ENCODE measurements at places on chromosomes 5 and 9.
A peak's percentile ranks its signal among the peaks of the same experiment; 100 is the strongest.

DNA sequence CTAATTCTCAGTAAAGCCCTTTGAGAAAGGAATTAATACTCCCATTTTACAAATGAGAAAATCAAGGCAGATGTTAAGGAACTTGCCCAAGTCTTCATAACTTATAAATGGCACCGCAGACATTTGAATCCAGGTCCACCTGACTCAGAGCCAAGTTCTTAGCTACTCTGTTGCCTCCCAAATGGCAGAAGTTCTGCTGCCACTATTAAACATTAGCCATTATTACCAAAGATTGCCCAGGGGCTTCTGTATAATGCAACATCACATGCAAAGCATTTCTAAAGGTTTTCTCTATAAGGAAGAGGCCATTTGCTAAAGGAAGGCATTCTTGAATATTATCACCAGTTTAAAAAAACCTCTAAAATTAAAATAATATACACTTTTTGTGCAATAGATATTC is 28.3 kb downstream of the TPD52L3 start:
- no peak for ATAC-seq

DNA sequence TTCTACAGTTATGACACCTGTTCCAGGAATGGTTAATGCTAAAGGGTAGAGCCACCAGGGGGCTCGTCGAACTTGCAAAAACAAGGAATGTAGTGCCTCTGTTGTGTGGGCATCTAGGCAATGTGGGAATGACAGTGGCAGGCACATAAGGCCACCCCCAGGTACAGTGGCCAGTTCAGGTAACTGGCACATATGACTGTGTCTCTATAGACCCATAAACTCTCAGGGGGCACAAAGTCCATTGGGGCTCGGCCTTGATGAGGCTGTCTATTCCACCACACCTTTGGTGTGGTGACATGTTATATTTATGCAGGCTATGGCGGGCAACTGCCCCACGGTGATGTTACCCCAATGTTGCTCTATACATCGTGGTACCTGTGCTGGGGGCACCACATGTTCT is 59.6 kb upstream of the FAM120A start:
- ATAC-seq: no peak

DNA sequence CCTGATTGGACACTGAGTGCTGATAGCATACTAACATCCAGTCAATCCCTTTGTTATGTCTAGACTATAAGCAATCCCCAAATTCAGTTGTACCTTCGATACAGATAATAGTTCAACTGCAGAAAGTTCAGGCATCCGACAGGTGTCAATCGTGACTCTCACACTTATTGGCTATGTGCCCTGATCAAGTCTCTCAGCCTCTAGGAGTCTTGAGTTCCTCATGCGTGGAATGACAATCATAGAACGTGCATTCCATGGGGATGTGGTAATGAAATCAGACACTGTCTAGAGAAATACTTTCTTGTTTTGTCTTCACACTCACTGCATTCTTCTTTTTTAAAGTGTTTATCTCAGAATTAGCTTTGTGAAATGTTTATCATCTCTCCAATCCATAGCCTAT is 4.8 kb downstream of the ANKRD34B start:
- no peak for ATAC-seq

DNA sequence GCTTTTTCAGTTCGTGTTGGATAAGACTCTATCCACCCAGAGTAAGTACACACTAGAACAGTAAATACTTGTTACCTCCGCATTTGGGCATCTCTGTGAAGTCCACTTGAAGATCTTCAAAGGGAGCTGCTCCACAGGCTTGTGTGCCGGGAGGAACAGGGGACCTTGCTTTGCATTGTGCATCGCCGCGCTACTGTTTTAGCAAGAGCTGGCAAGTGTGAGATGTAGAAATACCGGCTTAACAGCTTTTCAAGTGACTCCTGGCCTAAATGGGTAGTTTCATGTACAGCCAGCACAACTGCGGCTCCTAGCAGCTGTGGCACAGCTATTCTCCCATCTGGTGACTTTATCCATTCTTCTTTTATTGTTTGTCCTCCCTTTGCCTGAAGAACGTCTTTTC is 8.4 kb upstream of the ZNF354C start:
- ATAC-seq: peak; percentile 28

DNA sequence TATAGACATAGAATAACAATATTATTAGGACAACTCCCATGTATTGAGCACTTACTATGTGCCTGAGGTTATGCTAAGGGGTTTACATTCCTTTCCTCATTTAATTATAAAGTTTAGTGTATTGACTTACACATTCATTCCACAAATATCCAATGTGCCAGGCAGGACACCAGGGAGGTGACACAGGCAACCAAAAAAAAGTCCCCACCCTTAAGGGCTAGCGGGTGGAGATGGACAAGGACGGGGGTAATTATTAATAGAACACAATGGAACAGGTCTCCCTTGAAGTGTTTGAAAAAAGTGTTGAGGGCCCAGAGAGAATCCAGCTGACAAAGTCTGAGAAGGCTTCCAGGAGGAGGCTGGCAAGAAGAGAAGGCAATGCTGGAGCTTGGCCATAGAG is 5.7 kb downstream of the TBC1D2 start:
- ATAC-seq: no peak

DNA sequence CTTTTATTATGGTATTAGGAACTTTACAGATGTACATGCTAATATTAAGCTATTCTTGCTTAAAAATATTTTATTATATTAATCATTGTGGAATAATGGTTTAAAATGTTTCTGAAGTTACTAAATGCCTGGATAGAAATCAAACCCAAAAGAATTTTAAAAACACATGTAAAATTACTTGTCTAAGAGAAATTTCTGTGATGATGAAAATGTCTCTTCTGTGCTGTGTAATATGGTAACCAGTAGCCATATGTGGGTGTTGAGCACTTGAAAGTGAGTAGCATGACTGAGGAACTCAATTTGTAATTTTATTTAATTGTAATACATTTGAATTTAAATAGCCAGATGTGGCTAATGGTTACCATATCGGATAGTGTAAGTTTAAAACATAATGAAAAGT is 66.7 kb upstream of the HSPB3 start:
- no peak for ATAC-seq

GRCh38 chr9:70420441-70421271 is 6.2 kb upstream of the KLF9 start:
- ATAC-seq: peak; percentile 37

GRCh38 chr5:150278916-150279315 is 10.7 kb downstream of the CAMK2A start:
- no peak for ATAC-seq

DNA sequence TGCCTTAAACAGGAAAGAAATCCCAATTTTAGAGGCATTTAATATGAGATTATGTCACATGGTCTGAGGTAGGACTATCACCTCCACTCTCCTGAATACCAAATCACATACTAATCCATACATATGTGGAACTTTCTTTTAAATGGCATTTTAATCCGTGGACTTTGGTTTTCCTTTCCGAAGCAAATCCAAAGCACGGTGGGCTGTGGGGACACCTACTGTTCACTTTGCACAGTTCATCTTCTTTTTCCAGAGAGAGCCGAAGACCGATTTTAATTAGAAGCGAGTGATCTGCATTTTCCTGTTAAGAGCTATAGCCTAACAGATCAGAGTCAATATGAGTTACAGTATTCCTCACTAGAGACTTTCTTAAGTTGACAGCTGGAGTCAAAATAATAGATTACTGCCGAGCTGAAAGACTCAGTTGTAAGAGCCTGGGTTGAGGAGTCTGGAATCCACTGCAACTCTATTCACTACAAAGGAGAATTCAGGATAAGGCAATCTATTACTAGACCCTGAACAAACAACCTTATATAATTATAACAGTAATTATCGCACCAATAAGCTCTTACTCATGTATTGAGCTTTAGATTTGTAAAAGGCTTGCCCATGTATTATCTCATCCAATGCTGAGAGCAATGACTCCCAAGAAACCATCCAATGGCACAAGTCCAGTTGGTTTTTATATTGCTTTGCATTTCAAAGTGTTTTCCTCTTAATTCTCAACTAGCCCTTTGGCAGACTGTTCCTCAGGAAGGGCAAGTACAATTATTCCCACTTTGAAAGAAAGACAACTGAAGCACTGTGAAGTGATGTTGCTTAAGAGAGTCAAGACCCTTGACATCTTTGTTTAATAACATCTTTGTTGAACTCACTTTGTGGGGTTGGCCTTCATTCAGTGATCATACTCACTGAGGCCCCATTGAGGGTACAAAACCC is 144.7 kb downstream of the TRPM6 start:
- ATAC-seq: no peak

DNA sequence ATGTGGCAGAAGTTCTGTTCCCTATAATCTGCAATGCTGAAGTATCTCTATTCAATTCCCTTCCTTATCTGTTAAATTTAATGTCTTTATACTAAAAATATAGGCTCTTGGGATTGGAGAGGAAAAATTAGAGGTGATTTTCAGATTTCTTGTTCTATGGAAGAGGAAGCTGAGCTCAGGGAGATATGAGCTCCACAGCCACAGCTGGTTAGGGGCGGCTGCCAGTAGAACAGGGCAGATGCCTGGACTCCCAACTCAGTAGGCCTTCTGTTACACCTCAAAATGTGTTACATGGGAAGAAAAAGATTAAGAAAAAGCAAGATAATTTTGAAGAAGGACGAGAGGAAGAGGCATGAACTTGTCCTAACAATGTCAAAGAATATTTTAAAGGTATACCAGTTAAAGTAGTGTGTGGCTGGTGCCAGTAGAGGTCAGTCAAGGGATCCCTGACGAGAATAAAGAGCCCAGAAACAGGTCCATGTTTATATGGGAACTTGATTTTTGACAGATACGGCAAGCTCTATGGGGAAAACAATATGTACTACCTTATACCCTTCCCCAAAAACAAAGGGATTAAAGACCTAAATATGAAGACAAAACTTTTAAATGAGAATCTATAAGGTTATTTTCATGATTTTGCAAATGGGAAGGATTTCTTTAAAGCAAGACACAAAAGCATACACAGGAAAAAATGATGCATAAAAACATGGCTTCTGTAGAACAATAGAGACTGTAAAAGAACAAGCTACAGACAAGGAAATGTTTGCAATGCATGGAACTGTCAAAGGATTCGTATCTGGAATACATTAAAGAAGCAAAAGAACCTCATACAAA is 28.7 kb downstream of the DNAJC21 start:
- peak; percentile 44 for ATAC-seq

DNA sequence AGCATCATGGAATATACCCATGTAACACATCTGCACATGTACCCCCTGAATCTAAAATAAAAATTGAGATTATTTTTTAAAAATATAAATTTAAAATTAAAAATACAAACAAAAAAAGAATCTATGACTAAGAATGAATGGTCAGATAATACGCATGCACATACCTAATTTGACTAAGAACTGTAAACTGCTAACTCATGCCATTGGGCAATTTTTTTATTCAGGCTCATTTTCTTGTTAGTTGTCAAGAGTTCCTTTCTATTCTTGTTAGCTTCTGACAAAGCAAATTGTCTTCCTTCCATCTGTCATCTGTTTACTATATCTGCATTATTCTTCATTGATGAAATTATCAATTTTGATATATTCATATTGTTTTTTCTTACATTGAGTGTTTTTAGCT is 69.5 kb upstream of the HAND1 start:
- no peak for ATAC-seq

DNA sequence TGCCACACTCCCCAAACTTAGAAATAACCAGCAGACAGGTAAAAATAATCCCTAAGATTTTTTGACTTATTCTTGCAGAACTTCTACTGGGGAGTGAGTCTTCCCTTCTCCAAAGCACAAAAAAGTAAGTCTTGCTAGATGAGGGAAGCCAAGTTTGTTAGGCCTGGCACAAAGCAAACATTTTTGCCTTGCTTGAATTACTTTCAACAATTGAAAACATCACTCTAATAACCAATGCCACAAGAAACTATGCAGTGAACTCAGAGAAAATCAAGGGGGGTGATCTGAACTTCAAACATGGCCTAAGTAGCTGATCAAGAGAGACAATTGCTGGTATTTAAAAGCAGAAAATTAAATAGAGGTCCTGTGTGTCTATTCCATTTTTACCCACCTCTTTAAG is 123.6 kb upstream of the SLC1A3 start:
- no peak for ATAC-seq

GRCh38 chr5:87121304-87122150 is 146.2 kb upstream of the RASA1 start:
- peak; percentile 60 for ATAC-seq

DNA sequence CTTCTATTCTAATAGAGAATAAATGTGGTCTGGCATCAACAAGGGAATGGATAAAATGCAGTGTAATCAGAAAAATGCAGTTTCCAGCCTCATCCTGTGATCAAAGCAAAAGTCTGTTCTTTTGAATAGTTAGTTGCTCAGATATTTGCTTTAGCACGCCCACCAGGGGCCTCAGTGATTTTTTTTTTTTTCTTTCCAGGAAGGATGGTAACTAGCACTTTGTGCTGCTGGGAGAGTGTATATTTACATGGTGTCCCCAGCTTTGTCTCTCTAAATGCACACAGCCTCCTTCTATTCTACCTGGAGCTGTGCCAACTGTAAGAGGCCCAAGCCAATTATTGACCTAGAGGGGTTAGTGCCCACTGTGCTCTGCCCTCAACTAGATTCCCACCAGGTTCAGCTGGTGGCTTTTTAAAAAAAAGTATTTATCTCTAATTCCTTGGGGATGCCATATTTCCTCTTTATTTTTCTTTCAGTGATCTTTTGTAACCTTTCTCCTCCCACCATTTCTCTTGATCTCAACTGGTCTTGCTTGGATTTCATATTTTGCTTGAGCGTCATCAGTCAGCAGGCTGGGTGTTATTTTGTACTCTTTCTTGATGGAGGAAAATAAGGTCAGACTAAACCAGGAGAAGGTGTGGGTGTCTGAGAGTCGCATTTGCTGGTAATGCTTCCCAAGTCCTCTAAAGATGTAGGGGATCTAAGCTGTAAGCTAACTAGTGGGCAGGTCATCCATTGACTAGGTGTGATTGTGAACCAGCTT is 193.0 kb upstream of the C9orf72 start:
- ATAC-seq: no peak

DNA sequence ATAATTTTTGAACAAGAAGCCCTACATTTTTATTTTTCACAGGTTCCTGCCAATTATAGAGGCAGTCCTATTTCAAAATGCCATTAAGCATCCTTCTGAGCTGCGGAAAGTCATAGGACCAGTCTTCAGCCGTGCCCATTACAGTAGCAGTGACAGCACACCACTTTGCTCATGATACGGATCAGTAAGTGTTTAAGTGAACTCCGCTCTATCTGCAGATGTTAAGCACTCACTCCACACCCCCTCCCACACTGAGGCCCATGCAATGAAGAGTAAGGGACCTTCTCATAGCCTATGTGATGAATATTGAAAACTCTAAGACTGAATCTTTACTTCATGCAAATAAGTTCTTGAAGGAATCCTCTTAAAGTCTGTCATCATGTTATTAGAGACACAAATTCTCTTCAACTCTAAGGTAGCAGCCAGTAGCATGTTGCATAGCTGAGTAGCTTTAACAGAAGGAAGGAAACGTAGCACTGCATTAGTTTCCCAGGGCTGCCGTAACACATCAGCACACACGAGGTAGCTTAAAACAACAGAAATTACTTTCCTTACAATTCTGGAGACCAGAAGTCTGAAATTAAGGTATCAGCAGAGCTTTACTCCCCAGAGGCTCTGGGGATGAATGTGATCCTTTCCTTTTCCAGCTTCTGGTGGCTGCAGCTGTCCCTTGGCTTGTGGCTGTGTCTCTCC is 20.3 kb upstream of the TAF11L2 start:
- no peak for ATAC-seq

- no peak for ATAC-seq
Observed at GRCh38 chr9:86983249-86983619, 35.9 kb upstream of the GAS1 start.

- no peak for ATAC-seq
Observed at GRCh38 chr5:38433160-38433861, 123.1 kb downstream of the LIFR start.
